Esophagus squamous epithelium (tissue), 5 donors: ENCODE measurements at places on chromosomes 16 and 17. TPM values are rescaled to one million over a fixed set of nuclear protein-coding genes. Genes with fewer than 3 reads are reported as not detected.

Gene RABEP1
- 9.9 TPM for total RNA-seq

DNA sequence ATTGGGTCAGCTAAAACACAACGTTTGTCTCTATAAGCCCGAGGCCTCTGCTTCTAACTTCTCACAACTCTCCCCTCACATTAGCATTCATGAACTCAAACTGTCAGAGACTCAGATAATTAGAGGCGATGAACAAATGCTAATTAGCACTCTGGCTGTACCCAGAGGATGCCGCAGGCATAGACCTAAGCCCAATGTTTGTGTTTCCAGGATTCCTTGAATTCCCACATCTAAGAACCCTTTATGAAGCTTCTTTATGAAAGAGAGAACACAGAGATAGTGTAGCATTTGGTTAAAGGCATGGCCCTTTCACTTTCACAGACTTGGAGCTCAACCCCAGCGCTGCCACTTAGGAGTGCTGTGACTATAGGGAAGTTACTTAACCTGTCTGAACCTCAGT lies 512.2 kb downstream of the GRIN2A start:
- DNase-seq, result no peak
- H3K36me3 ChIP-seq, result no peaks in the 10 kb centered on the region
- no peak overlapping the region for H3K4me3 ChIP-seq

DNA sequence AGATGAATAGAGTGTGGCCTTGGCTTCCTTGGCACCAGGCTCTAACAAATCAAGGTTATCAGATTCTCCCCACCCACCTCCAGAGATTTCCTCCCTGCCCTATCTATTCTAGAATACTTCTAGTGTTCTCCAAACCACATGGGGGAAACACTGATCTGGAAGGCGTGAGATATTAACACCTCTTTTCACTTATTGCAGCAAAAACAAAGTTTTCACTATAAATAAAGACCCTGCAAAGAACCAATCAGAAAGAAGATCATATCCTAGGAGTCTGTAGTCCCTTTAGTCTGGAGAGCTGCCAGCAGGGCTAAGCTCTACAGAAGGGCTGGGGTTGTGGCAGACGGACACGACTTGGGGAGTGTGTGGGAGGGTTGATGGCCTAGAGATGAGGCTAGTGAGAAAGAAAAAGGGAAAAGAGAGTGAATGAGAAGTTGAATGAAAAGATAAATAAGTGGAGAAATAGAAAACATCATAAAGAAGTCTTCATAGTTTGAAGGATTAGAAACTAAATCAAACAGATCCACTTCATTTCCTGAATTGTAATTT lies 8.6 kb upstream of the SKAP1 start:
- H3K36me3 ChIP-seq, result no peaks in the 10 kb centered on the region
- no peak for DNase-seq
- H3K27ac ChIP-seq, result no peak overlapping the region
- no peaks in the 10 kb centered on the region for H3K4me1 ChIP-seq

GRCh38 chr17:16489431-16489830 lies 2.6 kb downstream of the LRRC75A start:
- no peak overlapping the region for H3K27ac ChIP-seq
- no peak overlapping the region for H3K4me3 ChIP-seq
- DNase-seq, result no peak
- peaks cover 22% of the 10 kb centered on the region for H3K4me1 ChIP-seq
- H3K36me3 ChIP-seq, result no peaks in the 10 kb centered on the region
- no peaks in the 10 kb centered on the region for H3K27me3 ChIP-seq

DNA sequence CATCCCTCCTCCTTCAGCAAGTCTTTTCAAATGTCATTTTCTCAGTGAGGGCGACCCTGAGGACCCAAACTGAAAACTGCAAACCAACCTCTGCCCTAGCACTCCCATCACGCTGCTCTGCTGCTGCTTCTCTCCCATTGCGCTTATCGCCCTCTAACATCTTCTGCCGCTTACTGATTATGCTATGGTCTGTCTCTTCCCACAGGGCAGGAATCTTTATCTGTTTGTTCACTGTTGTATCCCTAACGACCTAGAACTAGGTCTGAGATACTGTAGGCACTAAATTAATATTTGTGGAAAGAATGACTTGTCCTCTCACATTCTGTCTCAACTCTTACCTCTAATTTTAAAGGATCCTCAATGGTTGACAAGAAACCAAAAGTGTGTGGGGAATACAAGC lies 12.5 kb downstream of the ZSCAN32 start:
- H3K27ac ChIP-seq, result no peak overlapping the region
- peaks cover 92% of the 10 kb centered on the region for H3K36me3 ChIP-seq
- no peaks in the 10 kb centered on the region for H3K27me3 ChIP-seq
- H3K4me3 ChIP-seq, result no peak overlapping the region
- no peak for DNase-seq
- H3K4me1 ChIP-seq, result no peaks in the 10 kb centered on the region

Gene TBC1D28
- total RNA-seq, result not detected

Gene GDPD3
- total RNA-seq, result 41.2 TPM

Gene SALL1
- total RNA-seq, result not detected

Gene HASPIN
- 1.4 TPM for total RNA-seq

DNA sequence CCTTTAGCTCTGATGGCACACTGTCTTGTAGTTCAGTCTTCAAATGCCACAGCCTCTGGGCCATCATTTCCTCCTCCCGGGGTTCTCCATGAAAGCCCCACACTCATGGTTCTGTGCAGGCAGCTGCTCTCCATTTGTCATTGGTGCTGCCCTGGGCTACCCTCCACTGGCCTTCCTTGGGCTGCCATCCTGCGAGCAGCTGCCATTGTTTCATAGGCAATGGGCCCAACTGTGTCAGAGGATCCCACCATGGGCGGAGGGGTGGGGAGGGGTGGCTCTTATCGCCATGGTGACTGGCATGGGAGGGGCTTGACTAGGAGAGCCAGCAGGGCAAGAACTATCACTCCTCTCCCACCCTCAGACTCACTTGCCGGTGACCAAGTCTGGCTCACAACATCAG lies 38.6 kb upstream of the BRD7 start:
- H3K27me3 ChIP-seq, result no peaks in the 10 kb centered on the region
- no peak overlapping the region for H3K27ac ChIP-seq
- H3K4me3 ChIP-seq, result no peak overlapping the region
- H3K4me1 ChIP-seq, result no peaks in the 10 kb centered on the region

DNA sequence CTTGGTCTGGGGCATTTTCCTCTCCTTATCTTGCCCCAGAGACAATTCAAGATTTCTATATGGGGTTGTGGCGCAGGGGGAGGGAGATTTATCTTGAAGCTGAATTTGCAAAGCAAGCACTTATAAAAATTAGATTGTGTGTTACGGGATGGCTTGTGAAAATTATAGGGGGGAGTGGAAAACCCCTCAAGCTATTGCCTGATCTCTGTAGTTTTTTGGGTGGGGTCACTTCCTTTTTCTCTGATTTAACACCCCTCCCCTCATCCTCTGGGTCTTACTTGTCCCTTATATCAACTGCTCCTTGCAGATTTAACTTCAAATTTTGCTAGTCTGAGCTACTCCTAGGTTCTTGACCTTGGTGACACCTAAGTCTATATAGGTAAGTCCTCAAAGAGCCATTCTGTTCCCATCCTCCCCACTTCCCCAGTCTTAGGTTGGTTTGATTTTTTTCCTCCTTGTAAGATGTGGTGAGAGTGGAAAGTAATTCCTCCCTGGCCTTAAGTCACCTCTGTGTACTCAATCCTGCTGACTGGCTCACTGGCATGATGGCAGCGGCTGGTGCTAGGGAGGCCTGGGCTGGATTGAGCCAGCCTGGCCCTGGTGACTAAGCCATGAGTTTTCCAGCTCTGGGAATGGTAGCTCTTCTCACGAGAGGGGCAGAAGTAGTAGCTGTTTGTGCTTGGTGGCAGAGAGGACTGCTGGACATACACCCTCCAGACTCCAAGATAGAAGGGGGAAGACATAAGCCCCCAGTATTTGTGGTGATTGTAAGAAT lies 2.3 kb downstream of the ARL4D start:
- peaks cover 78% of the 10 kb centered on the region for H3K4me1 ChIP-seq
- peak overlapping the region; percentile 99 for H3K4me3 ChIP-seq
- peaks cover 11% of the 10 kb centered on the region for H3K36me3 ChIP-seq

Gene RPGRIP1L
- total RNA-seq, result 3.7 TPM

GRCh38 chr17:2025220-2025621 lies at the start of gene RTN4RL1:
Gene RTN4RL1, minus strand, starts transcription at chr17:2025334. Its CDS starts 469 bp downstream, at chr17:2024865.
- H3K4me1 ChIP-seq, result peaks cover 22% of the 10 kb centered on the region
- no peaks in the 10 kb centered on the region for H3K36me3 ChIP-seq
- no peak for DNase-seq

DNA sequence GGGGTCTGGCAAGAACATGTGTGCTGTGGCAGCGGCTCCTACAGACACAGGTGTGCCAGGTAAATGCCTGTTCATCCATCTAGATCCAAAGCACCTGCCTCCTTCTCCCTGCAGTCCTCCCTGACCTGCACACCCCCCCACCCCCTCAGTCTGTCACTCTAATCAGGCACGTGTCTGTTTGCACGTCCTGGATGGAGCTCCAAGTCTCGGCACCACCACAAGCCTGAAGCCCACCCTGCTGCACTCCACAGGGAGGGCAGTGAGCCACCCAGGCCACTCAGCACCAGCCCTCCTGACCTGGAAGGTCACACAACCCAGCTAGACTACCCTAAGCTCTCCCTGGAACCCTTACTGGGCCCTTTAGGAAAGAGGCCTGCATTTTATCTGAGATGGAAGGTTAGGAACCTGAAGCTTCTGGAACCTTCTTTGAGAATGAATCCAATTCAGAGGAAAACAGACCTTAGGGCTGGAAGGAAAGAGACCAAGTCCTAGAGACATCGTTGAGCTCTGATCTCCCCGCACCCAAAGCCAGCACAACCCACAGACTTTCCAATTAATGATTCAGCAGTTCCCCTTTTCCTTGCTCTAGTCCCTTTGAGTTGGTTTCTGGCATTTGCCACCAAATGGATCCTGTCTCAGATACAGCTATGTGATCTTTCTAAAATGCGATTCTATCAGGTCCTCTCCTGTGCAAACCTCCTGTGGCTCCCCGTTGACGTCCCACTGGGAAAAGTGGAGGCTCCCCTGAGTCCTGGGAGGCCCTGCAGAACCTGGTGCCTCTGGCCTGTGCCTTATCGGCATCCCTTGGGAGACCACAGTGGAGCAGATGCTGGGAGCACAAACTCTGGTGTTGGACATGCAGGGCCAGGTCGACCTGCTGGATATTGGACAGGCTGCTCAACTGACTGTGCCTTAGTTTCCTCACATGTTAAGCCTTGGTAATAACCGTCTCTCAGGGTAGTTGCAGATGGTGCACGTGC lies 67.9 kb downstream of the PRMT7 start:
- no peak for DNase-seq
- no peaks in the 10 kb centered on the region for H3K36me3 ChIP-seq
- H3K27me3 ChIP-seq, result no peaks in the 10 kb centered on the region
- peaks cover 20% of the 10 kb centered on the region for H3K4me1 ChIP-seq
- H3K27ac ChIP-seq, result no peak overlapping the region

GRCh38 chr17:61260071-61260797 lies 139.4 kb upstream of the TBX2 start:
- no peak for DNase-seq
- no peak overlapping the region for H3K4me3 ChIP-seq
- H3K4me1 ChIP-seq, result peaks cover 7% of the 10 kb centered on the region
- peak overlapping the region; percentile 7 for H3K27ac ChIP-seq

Gene YWHAE
- 572 TPM for total RNA-seq

DNA sequence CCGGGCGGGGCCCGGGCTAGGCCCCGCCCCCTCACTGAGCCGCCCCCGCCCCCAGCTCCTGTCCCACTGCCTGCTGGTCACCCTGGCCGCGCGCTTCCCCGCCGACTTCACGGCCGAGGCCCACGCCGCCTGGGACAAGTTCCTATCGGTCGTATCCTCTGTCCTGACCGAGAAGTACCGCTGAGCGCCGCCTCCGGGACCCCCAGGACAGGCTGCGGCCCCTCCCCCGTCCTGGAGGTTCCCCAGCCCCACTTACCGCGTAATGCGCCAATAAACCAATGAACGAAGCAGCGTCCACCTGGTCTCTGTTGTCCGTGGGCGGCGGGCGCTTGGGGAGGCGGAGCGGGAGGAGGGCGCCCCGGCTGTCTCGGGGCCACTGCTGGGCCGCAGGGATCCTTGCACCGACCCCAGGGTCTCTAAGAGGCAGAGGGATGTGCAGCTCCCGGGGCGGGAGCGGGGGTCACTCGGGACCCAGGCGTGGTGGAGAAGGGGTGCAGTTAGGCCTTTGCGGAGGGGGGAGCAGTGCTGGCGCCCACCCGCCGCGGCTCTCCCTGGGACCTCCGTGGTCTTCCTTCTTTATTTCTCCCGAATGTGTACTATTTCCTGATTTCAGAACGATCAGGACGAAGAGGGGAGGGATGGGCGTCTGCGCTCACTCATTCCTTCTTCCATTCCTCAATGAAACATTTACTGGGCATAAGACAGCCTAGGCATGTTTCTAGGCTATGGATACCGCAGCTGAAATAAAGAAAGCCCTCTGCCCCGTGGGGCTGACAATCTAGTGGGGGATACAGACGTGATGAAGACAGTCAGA lies 2.0 kb downstream of the HBZ start:
- H3K27ac ChIP-seq, result no peak overlapping the region
- peaks cover 8% of the 10 kb centered on the region for H3K4me1 ChIP-seq
- H3K4me3 ChIP-seq, result peak overlapping the region; percentile 70

- H3K27ac ChIP-seq, result no peak overlapping the region
- H3K27me3 ChIP-seq, result no peaks in the 10 kb centered on the region
- H3K36me3 ChIP-seq, result no peaks in the 10 kb centered on the region
- DNase-seq, result no peak
Observed at GRCh38 chr16:87286839-87287626, 30.2 kb downstream of the C16orf95 start.

Gene SLX4
- total RNA-seq, result 3.4 TPM

Gene TMEM235
- total RNA-seq, result not detected

DNA sequence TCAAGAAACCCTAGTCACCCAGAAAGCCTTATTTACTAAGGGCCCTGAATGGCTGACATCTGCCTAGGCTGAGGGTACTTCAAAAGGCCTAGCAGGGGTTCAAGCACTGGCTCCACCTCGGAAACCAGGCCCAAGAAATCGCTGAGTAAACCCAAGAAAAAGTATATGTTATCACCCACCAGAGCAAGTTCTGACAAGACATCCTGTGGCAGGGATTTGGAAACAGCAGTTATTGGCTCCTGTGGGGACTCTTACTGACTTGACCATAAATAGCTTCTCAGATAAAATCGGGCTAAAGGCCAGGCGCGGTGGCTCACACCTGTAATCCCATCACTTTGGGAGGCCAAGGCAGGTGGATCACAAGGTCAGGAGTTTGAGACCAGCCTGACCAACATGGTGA lies 12.2 kb downstream of the ATP6V0D1 start:
- no peak for DNase-seq
- H3K27me3 ChIP-seq, result no peaks in the 10 kb centered on the region
- peaks cover 20% of the 10 kb centered on the region for H3K4me1 ChIP-seq
- H3K36me3 ChIP-seq, result no peaks in the 10 kb centered on the region

DNA sequence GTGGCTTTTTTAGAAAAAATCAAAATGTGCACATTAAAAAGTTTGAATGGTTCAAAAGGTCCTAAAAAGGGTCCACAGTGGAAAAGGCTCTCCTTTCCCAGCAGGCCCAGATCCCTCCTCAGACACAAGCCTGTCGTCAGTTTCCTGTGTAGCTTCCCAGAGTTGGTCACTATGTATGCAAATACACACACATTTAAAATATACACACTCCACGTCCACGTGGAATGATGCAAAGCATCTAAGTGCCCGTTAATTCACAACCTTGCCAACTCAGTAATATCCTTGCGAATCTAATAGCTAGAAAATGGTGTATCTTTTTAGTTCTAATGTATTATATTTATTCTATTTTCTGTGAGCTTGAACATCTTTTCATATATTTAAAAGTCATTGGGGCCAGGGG lies 17.7 kb downstream of the NLRC5 start:
- no peak overlapping the region for H3K4me3 ChIP-seq
- no peaks in the 10 kb centered on the region for H3K36me3 ChIP-seq
- DNase-seq, result no peak
- no peaks in the 10 kb centered on the region for H3K4me1 ChIP-seq
- no peaks in the 10 kb centered on the region for H3K27me3 ChIP-seq
- H3K27ac ChIP-seq, result no peak overlapping the region

Gene ABCA8
- 1.5 TPM for total RNA-seq

- no peak overlapping the region for H3K4me3 ChIP-seq
- no peaks in the 10 kb centered on the region for H3K4me1 ChIP-seq
- DNase-seq, result no peak
- H3K27ac ChIP-seq, result no peak overlapping the region
Observed at GRCh38 chr17:33385133-33385532, 92.0 kb upstream of the ASIC2 start.
